Central memory CD4-positive, alpha-beta T cell (primary cell): ENCODE measurements at places on chromosomes 4 and X.

DNA sequence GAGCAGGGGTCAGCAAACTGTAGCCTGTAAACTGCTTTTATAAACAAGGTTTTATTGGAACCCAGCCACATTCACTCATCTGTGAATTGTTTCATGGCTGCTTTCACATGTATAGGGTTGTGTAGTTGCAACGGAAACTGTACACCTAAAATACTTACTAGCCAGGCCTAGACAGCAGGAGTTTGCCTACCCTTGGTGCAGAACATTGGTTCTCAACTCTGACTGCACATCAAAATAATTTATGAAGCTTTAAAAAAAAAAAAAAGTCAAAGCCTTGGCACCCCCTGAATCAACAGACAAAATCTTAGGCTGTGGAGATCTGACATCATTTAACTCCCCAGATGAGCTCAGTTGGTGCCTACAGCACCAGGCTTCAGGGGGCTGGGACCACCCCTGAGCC is 27.8 kb downstream of the ADGRA3 start:
- no peak for DNase-seq

GRCh38 chrX:102650903-102651241 is 411 bp upstream of the GPRASP1 start:
- DNase-seq, result no peak

GRCh38 chr4:20832826-20833225 is 132.6 kb downstream of the PACRGL start:
- DNase-seq, result no peak

GRCh38 chrX:17674601-17675000 is 62.7 kb upstream of the SCML1 start:
- no peak for DNase-seq

DNA sequence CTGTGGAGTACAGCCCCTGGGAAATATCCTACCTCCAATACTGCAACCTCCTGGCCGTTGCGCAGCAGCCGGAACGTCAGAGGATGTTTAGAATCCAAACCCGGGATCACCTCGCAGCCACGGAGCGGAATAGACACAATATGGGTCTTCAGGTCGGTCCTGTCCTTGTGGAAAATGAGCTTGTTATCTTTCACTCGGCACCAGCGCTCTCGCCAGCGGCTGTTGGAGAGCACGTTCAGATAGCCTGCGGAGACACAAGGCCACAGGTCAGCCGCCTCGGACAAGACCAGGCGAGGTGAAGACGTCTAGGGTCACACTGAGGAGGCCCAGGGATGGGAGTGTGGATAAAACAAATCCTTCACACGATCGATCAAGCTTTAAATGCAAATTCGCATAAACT is 139.3 kb downstream of the AFAP1 start:
- DNase-seq, result no peak

DNA sequence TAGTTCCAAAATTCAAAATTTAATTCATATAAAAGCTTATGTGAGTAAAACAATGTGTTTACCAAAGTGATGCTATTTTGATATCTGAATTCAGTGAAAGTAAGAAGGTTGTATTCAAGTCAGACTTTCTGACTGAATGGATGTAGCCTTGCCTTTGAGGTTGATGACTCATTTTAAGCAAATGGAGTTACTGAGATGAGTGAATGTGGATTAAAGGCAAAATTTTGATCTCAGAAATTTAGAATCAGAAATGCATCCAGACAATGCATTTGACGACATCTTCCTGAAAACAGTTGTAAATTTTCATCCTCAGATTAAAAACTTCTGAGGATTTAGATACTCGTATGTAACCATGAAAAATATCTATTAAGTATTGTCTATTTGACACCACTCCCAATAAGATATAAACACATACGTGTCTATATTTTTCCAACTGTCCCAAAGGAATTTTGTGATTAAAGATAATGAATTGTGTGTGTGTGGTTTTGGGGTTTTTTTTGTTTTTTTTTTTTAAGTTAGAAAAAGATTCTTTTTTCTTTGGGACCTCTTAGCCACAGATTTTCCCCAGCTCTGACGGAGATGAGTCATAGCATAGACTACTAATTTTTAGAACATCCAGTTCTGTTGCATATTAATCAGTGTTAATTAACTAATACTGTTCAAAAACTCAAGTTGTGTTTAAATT is 34.4 kb downstream of the NFKB1 start:
- DNase-seq, result no peak

DNA sequence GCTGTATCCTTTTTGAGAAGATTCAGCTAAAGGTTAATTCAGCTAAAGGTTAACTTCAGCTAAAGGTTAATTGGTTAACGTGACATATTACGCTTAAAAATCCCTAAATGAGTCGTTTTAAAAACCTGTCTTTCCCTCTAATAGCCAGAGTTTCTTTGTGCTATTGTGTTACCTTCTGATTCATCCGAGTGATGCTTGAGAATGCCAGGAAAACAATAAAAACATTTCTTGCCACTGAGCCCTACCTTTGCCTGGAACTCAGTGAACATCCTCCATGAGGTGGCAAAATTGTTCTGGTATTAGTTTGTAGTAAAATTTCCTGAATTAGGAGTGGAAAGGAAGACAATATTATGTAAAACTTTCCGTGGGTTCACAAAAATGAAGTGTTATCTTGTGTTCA is 13.7 kb upstream of the TMPRSS11E start:
- DNase-seq, result no peak

GRCh38 chr4:6373541-6374410 is 98.6 kb downstream of the PPP2R2C start:
- no peak for DNase-seq

DNA sequence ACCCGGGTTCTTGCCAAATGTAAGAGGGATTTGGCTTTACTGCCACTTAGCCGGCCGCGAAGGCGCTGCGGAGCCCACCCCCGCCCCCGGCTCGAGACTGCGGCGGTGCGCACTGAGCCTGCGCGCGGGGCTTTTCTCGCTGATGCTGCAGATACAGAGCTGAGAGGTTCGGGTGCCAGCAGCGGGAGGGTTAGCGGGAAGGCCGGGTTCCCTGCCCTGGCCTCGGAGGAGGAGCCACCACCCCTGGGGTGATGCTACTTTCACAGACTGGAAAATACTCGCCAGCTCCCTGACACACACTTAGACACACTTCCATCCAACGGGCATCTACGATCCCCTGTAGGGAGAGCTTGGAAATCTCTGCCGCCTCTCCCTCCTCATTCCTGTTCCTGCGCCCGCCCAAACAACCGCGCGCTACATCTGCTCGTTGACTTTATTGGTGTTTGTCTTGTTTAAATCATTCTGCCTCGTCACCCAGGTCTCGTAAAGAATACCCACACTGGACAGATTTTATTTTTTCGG is 2.1 kb upstream of the PCDH7 start:
- no peak for DNase-seq

DNA sequence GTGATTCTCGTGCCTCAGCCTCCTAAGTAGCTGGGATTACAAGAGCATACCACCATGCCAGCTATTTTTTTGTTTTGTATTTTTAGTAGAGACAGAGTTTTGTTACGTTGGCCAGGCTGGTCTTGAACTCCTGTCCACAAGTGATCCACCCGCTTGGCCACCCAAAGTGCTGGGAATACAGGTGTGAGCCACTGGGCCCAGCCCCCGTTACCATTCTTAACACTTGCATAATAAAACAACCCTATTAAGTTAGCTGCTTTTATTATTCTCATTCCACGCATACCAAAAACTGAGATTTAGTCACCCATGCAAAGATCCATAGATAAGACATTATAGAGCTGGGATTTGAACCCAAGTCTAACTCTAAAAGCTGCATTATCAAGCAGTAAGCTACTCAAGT is 6.0 kb upstream of the TEX13A start:
- no peak for DNase-seq

- DNase-seq, result no peak
Observed at GRCh38 chr4:8173492-8174242, 15.1 kb upstream of the ABLIM2 start.

- DNase-seq, result no peak
Observed at GRCh38 chrX:153347530-153347929, 13.6 kb downstream of the ZNF275 start.

DNA sequence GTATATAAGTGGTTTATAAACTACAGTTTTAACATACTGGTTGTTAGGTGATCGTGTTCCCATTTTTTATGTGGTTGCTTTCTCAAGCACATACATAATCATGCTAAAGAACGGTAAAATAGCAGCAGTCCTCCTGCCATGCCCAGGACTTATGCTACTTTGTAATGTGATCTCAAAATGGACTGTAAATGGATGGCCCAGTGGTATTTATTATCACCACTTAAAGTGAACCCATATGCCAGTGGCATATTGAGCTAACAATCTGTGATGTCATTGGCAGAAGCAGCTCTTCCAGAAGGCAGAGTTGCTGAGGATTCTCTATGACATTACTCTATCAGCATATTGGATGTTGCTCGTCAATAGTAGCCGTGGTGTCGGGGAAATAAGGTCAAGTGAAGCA is 28.6 kb downstream of the ANK2 start:
- no peak for DNase-seq

DNA sequence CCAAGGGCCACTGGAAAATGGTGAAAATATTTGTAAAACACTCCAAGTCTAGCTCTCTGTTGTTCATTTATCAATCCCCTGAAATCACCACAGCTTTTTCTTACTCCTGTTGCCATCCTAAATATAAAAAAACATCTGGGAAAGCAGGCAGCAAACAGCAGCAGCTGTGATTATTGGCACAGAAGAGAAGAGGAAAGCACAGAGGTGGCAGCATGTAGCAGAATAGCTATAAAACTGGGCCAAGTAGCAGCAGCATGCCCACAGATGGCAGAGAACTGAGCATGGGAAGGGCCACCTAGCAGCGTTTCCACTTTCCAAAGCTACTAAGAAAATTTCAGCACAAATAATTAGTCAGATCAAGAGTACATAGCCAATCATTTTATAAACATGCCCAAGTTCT is 307.2 kb downstream of the SLC7A11 start:
- DNase-seq, result no peak

DNA sequence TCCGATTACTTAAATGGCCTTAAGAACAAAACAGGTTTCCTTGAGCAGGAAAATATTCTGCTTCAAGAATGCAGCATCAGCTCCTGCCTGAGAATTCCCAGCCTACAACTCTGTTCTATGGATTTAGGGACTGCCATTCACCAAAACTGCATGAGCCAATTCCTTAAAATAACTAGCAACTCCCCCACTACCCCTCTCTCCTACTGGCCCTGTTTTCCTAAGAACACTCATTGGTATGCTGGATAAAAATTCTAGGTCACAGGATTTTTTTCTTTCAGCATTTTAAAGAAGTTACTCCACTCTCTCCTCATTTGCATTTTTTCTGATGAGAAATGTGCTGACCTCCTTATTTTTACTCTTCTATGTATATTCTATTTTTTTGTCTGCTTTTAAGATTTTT is 347.1 kb downstream of the IDS start:
- no peak for DNase-seq

- DNase-seq, result no peak
Observed at GRCh38 chr4:76250962-76251361, 559 bp upstream of the FAM47E start.

DNA sequence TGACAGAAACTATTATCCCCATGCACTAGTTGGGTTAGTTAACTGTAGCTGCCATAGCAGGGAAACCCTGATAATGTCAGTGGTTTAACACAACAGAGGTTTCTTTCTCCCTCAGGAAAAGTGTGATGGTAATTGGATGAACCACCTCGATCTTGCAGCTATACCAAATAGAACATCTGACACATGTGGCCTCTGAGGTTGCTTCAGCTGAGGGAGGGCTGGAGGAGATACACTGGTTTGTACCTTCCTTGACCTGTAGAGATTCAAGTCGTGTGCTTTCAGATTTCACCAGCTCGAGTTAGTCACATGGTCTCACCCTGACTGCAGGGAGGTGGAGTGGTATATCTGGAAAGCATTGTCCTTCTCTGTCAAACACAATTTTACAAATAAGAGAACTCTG is 147.2 kb upstream of the SFRP2 start:
- no peak for DNase-seq

GRCh38 chrX:20019672-20020365 is 29.0 kb upstream of the BCLAF3 start:
- DNase-seq, result no peak

- DNase-seq, result peak; percentile 21
Observed at GRCh38 chrX:39261446-39262147, 460.3 kb downstream of the MID1IP1 start.

DNA sequence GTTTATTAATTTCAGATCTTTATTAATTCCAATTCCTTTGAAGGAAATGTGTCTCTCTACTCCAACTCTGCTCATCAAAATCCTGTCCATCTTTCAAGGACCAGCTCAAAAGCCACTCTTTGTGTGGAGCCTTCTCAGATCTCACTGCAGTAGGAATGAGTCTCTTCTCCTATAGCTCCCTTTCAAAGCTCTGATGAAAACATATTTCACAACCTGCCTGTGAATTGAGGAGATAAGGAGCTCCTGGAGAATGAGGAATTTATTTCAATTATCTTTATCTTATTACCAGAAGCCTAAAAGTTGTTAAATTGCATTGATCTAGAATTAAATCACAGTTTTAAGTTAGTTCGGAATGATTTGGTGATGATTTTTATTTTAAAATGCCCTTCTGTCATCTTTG is 92.6 kb upstream of the TRPC3 start:
- no peak for DNase-seq

- DNase-seq, result no peak
Observed at GRCh38 chr4:159937595-159937994, 834.7 kb downstream of the RAPGEF2 start.

GRCh38 chr4:36891971-36892370 is 352.6 kb upstream of the NWD2 start:
- no peak for DNase-seq

GRCh38 chr4:107778784-107779530 is 45.8 kb upstream of the SGMS2 start:
- DNase-seq, result no peak

- peak; percentile 71 for DNase-seq
Observed at GRCh38 chr4:139556071-139556723, at the start of gene SETD7. SETD7 (minus strand) TSS chr4:139556219; CDS start chr4:139556137, 82 bp downstream.

DNA sequence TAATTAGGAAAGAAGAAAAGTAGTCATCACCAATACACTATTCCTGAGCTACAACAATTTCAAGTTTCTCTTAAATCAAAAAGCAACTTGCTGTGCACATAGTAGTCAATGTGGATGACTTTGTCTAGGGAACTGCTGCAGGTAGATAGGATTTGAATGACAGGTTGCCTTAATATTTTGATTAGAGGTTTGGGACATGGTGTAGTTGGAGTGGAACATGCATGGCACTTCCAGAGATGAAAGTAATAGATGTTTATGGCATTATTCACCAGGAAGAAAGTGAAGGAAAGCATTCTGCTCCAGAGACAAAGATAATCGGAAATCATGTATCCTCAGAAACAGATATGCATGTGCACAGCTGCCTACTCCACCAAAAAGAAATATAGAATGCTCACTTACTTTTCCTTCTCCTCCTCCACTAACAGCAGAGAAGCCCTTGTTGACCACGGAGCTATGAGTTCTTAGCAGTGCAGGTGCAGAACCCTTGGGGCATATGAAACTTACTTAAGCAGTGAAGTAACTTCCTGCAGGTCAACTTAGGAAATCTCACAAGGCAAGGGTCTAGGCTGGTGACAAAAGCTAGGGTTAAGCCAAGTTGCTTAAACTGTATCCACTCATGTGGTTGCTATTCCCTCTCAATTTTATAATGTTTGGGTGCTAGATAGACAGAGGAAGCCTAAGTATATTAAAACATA is 390.8 kb downstream of the HNRNPD start:
- DNase-seq, result no peak
